ENCODE measurements at places on chromosomes 1 and 21.

DNA sequence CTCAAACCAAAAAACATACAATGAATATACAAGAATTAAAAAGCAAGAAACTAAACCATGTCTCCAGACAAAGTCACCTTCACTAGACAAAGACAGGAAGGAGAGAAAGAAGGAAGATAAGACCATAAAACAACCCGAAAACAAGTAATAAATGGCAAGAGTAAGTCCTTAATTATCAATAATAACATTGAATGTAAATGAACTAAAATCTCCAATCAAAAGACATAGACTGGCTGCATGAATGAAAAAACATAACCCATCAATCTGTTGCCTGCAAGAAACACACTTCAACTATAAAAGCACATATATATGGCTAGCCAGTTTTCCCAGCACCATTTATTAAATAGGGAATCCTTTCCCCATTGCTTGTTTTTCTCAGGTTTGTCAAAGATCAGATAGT, 100.8 kb upstream of the SAMSN1 start:
- no peak for DNase-seq

- no peak for DNase-seq
Observed at GRCh38 chr1:86194491-86195034, 38.0 kb upstream of the COL24A1 start.

DNA sequence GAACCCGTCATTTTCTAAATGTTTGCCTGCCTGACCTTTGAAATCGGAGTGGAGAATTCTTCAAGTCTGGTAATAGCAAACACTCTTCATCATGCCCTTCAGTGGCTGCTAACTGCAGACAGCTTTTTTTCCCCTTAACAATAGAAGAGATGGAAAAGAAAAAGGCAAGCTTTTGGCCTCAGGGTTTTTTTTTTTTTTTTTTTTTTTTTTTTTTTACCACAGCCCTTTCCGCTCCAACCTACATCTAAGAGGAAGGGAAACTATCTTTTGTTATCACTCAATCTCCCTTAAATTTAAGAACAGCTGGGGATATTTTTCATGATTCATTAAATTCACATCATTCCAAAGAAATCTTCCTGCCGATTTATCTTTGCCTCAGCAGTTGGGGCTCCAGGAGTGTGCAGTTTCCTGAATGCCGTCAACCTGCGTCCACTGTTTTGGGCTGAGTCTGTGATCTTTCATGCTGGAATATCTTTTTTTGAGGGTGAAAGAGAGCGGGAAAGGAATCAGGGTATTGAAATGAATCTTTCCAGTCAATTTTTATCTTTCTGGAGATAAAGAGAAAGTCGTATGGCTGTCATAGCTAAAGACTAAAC, 144.5 kb upstream of the SMYD2 start:
- no peak for DNase-seq

GRCh38 chr21:42905195-42905594, 12.1 kb downstream of the NDUFV3 start:
- DNase-seq = no peak

DNA sequence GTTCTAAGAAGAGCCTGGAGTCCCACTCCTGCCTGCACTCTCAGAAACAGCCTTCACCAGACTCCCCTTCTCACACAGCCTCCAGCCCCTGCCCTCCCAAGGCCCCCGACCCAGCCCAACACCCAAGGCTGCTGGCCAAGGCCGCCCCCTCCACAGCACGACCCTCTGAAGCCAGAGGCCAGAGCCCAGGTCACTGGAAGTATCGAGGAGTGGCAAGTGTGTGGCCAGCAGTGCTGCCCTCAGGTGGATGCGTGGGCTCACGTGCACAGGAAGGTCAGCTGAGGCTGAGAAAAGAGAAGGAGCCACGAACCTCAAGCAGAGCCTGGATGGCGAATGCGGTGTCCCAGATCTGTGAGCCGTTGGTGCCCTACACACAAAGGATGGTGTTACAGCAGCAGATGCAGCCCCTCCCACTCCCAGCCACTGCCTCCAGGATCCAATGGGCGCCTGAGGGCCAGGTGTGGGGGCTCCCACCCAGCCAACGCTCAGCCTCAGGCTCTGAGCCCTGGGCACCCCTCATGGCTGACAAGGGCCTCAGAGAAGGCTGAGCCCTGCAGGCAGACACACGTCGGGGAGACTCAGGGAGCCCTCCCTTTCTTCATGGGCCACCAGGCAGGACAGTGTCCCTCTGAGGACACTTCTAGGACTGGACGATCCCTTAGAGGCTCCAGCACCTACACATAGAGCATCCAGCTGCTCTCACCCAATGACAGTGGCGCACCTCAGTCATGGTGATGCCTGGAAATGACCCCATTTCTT, 18.0 kb downstream of the LSS start:
- no peak for DNase-seq

DNA sequence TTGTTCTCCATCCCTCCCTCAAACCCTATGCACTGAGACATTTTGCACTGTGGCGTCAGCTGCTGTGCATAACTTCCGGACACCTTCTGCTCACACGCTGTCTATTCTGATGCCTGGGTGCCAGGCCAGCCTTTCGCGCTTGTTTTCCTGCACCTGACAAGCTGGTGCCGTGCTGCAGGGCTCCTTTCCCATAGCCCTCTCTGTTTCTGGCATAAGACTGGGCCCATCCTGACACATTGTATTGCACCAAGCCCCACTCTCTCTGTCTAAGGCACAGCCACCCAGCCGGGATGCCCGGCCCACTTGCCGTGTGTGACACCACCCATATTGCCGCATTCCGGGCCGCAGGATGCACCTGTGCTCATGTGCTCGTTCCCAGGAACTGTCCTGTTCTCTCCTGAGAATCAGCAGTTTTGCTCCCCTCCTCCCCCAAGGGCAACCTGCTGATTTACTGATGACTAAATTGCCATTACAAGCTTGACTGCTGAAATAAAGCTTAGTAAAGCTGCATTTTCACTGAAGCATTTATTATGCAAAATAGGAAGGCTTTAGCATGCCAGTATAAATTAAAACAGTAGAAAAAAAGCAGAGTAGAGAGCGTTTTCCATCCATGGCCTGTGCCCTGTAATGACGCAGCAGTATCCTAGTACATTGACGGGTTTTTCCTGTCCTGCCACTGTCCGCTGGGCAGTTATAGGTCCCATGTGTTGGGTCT, 88.0 kb downstream of the CD247 start:
- DNase-seq = no peak

GRCh38 chr1:109926662-109927300, 16.1 kb downstream of the CSF1 start:
- no peak for DNase-seq

DNA sequence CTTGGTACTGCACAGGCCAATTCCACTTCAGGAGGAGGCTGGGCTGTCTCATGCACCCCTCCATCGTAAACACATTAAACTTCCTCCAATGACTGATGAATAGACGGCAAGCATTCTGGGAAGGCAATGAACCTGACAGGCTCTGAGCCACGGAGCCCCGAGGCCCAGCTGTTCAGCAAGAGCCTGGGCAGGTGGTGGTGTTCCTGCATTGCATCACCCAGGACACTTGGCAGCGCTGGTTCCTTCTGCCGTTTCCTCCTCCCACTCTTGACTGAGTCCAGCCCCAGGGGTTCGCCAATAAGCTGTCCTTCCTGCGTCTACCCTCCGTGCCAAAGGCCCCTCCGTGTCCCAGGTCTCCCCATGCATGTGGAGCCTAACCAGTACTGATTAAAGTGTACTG, 109.8 kb downstream of the JAK1 start:
- DNase-seq = no peak

GRCh38 chr1:185895208-185895900, 161.2 kb downstream of the HMCN1 start:
- DNase-seq = no peak

DNA sequence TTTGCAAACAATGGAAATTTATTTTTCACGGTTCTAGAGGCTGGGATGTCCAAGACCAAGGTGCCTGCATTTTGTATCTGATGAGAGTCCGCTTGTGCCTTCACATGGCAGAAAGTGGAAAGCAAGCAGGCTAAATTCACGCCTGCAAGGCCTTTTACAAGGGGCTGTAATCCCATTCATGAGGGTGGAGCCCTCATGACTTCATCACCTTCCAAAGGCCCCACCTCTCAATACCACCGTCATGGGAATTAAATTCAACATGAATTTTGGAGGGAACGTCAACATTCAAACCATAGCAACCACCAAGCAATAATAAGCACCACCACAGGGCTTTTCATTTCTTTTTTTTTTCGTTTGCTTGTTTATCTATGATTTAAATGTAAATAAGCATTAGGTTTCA, 115.3 kb downstream of the C1orf21 start:
- no peak for DNase-seq

GRCh38 chr1:17875171-17875881, 120.2 kb downstream of the ACTL8 start:
- DNase-seq = no peak

- peak; percentile 88 for DNase-seq
Observed at GRCh38 chr1:156053768-156054499, at the start of gene UBQLN4. Gene UBQLN4, minus strand, starts transcription at chr1:156053798. Its CDS starts 97 bp downstream, at chr1:156053701.

DNA sequence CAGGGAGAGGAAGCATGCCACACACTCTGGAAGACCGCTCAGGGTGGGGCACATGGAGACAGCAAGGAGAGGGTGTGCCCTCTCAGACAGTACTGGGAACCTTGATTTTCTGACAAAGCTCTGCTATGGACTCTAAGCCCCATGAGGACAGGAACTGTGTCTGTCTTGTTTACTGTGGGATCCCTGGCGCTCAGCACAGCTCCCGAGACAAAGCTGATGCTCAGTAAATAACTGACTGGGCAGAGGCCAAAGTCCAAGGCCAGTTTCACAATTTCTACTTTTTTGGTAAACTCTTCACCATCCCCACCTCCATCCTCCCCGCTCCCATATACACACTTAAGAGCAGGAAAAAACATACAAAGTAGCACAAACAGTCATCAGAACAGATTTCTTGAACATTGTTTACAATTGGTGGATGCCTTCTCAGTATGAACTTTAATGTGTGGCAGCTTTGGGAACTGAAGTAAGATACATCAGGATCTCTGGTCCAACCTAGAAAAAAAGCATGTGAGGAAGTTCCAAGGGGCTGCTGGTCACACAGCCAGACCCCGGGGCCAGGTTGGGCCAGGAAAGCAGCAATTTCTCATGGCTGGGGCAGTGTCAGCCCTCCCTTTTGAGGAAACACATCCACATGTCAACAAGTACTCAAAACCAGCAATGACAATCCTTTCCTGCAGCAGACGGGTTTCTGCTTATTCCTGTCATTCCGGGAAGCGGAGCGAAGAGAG, 5.6 kb upstream of the AHCYL1 start:
- DNase-seq = no peak

DNA sequence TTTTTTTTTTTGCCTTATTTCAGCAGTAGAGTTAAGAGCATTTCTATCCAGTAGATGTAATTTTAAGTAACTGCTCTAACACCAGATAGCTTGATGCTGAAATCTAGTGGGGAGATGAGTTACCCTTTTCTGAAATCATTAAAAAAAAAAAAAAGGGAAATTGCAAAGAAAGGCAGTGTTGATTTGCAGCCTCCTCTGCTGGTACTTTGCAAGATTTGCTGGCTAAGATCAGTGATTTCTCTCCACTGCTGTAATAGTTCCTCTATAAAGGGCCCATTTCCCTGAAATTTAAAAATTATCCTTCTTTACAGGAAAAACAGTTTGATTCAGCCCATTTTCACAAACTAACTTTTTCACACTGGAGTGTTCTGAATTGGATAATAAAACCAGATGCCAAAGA, 120.6 kb downstream of the PTBP2 start:
- no peak for DNase-seq

DNA sequence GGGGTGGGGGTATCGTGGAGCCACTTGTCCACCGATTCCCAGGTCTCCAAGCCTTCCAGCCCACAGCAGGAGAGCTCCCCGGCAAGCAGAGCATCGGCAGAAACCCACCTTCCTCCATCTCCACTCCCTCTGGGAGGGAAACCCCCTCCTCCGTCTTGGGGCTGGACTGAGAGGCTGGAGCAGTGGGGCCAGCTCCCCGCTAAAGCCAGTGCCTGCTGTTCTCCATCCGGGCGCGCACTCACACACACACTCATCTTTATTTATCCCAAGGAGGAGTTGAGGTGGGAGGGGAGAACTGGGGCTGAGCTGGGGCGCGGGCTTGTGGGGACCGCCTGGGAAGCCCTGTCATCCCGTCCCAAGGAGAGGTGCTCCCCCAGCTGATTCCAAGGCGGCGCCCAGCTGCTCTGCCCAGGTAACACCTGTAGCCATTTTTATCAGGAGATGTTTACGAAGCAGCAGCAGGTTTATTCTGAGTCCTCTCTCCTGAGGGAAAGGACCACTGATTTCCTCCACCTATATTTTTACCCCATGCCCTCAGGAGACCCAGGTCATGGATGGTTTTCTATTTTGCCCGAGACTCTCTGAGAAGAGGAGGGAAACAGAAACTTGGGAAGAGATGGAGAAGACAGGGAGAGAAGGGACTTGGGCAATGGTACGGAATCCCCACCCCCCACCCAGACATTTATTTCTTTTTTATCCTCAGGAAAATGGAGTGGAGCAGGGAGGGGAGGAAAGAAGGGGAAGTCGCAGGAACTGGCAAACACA, 2.1 kb downstream of the KCNN3 start:
- DNase-seq = no peak

- DNase-seq = no peak
Observed at GRCh38 chr1:30286241-30286987, 437.0 kb downstream of the MATN1 start.

DNA sequence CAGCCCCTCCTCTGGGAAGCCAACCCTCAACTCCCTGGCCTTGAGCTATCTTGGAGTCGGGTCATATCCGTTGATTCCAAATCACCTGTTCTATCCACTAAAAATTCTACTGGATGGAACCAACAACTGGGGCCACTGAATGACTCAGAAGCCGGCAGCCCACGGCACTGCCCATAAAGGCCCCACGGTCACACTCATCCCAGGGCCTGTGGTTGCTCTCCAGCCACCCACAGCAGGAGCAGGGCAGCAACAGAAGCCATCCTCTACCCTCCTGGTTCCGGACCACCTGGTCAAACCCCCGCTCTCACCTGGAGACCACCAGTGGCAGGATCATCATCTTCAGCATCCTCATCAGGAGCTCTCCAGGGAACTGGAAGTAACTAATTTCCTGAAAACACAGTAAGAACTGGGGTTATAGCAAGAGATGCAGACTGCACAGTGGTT, 8.4 kb downstream of the SLC1A7 start:
- DNase-seq = no peak

DNA sequence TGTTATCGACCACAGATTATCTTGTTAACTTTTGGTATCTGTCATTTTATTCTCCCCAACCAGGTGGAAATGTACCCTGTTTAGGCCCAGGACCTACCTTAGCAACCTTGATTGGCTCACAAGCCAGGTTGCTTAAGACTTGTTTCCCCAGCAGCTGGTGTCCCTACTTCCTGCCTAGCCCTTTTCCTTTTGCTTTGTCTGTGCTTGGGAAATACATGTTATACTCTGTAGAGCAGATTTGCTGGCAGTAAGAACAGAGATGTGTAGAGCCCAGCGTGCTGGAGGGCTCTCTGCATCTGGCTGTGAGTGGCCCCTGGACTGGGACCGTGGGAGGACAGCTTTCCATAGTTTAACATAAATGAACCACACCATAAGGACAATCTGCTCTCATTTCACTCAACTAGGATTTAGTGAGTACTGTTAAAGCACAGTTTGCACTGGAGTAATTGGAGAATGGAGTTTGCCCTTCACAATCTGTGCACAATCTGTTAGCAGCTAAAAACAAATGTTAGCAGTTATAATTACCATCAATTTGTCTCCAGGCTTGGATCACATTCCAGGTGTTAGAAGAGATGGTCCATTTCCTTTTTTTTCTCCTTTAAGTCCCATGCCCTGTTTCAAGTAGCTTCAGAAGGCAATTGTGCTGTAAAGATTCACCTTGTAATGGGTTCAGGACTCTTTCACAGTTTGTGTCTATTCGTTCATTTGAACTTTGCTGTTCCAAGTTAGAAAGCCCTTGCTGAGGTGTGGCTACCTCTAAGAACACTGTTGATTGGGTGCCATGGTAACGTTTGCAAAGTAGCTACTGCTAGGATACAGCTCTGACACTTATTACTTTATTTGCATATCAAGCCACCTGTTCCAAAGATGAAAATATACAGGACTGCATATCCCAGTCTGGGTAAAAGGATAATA, at the start of gene APOBEC4:
APOBEC4 (minus strand) TSS at position 770 of the 915 bp plus-strand sequence. CDS start 4,535 bp downstream, outside the sequence.
- no peak for DNase-seq

Measured in CD4-positive, alpha-beta T cell treated with Interleukin-4 for 1 hour (primary cell).